ENCODE measurements at places on chromosomes 4 and X. TPM values are rescaled to one million over a fixed set of nuclear protein-coding genes. Genes with fewer than 3 reads are reported as not detected.

- DNase-seq = no peak
Observed at GRCh38 chr4:7620086-7620813, 185.5 kb upstream of the PSAPL1 start.

DNA sequence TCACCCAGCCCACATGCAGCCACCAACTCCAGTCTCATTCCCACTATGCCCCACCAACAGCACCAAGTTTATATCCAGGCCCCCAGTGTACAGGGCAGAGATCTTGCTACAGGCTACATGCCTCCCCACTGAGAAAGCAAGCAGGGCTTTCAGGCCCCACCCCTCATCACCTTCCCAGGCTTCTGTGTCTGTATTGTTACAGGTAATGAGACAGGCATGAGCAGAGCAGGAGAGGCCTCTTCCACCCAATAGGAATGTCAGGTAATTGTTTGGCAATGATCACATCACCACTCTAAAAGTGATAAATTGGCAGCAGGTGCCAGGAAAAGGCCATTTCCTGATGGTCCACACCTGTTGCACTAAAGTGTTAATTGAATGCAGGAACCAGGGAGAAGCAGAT is 102.5 kb downstream of the ZNF518B start:
- no peak for DNase-seq

DNA sequence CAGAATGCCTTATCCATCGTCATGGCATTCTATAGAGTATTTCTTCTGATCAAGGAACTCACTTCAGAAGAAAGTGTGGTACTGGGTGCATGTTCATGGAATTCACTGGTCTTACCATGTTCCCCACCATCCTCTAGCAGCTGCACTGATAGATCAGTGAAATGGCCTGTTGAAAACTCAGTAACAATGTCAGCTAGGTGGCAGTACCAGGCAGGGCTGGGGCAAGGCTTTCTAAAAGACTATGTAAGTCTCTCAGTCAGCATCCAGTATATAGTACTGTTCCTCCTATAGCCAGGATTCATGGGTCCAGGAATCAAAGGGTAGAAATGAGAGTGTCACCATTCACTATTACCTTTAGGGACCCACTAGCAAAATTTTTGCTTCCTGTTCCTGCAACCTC is 15.8 kb upstream of the LDB2 start:
- DNase-seq = peak; percentile 56

FAT1 gene
- 408 TPM for total RNA-seq

ABCB7 gene
- 30.8 TPM for total RNA-seq

DNA sequence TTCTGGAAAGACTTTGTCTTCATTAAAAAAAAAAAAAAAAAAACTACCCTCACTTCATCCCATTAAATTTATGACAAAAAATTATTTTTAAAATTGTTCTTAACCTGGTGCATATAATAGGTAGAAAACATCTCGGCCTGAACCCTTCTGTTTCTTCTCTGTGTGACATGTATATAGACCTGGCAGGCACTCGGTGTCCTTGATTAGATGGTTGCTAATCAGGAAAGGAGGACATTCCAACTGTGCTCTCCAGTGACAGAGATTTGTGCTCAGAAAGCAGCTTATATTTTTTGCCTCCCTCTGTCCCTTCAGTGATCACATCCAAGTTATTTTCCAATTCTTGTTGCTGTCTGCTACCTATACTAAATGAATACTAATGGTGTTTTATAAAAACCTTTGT is 355.6 kb downstream of the CBLL2 start:
- no peak for DNase-seq
